ENCODE measurements at places on chromosomes 2 and 18. TPM values are rescaled to one million over a fixed set of nuclear protein-coding genes. Genes with fewer than 3 reads are reported as not detected.
A peak's percentile ranks its signal among the peaks of the same experiment; 100 is the strongest.

GRCh38 chr2:191790737-191791136, 56.2 kb downstream of the CAVIN2 start:
- H3K27me3 ChIP-seq: 0 out of 2 replicates have a peak, but pooled peaks cover 9% of the 10 kb centered on the region
- no peak overlapping the region for H3K4me3 ChIP-seq

GRCh38 chr2:73290049-73290839, 3.1 kb downstream of the EGR4 start:
- H3K4me3 ChIP-seq: no peak overlapping the region
- peaks cover 52% of the 10 kb centered on the region for H3K27me3 ChIP-seq
- H3K4me1 ChIP-seq: no peaks in the 10 kb centered on the region
- no peak overlapping the region for H3K27ac ChIP-seq

DNA sequence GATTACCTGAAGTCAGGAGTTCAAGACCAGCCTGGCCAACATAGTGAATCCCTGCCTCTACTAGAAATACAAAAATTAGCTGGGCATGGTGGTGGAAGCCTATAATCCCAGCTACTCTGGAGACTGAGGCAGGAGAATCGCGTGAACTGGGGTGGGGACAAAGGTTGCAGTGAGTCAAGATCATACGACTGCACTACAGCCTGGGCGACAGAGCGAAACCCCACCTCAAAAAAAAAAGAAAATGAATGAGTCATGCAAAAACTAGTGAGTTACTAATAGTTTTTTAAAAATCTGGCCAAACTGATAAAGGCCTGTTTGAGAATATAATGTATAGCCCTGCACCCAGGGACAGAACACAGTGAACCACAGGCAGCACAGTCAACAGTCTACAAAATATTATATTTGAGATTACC, 17.5 kb downstream of the AFG3L2 start:
- H3K27me3 ChIP-seq: no peaks in the 10 kb centered on the region
- no peak overlapping the region for H3K4me3 ChIP-seq
- no peak for DNase-seq
- no peak overlapping the region for H3K27ac ChIP-seq
- H3K36me3 ChIP-seq: peaks cover 64% of the 10 kb centered on the region

- H3K36me3 ChIP-seq: no peaks in the 10 kb centered on the region
- no peak overlapping the region for H3K4me3 ChIP-seq
- H3K27me3 ChIP-seq: peaks cover 63% of the 10 kb centered on the region
- no peak overlapping the region for H3K27ac ChIP-seq
- DNase-seq: no peak
- H3K4me1 ChIP-seq: no peaks in the 10 kb centered on the region
Observed at GRCh38 chr18:10289951-10290637, 164.3 kb upstream of the APCDD1 start.

DNA sequence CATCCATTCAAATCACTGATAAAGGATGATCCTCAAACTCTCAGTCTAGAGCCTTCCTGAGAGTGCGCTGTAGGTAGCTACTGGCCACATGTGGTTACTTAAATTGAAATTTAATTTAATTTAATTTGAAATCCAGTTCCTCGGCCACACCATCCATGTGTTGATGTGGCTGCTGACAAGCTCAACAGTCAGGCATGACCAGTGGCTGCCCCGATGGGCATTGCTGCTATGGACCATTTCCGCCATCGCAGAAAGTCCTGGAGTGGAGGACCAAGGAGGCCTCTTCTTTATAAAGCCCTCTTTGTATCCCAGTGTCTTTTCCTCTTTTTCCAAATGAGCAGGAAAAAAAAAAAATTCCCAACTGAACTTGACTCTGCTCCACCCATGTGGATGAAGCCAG, 100.6 kb downstream of the HDAC4 start:
- DNase-seq: no peak
- H3K4me1 ChIP-seq: no peaks in the 10 kb centered on the region
- H3K36me3 ChIP-seq: no peaks in the 10 kb centered on the region
- H3K27me3 ChIP-seq: no peaks in the 10 kb centered on the region
- H3K4me3 ChIP-seq: no peak overlapping the region

- no peak overlapping the region for H3K4me3 ChIP-seq
- H3K27me3 ChIP-seq: no peaks in the 10 kb centered on the region
- peaks cover 7% of the 10 kb centered on the region for H3K4me1 ChIP-seq
- no peak overlapping the region for H3K27ac ChIP-seq
- peak; percentile 45 for DNase-seq
- no peaks in the 10 kb centered on the region for H3K36me3 ChIP-seq
Observed at GRCh38 chr18:44090453-44090852, 590.2 kb upstream of the SETBP1 start.

DNA sequence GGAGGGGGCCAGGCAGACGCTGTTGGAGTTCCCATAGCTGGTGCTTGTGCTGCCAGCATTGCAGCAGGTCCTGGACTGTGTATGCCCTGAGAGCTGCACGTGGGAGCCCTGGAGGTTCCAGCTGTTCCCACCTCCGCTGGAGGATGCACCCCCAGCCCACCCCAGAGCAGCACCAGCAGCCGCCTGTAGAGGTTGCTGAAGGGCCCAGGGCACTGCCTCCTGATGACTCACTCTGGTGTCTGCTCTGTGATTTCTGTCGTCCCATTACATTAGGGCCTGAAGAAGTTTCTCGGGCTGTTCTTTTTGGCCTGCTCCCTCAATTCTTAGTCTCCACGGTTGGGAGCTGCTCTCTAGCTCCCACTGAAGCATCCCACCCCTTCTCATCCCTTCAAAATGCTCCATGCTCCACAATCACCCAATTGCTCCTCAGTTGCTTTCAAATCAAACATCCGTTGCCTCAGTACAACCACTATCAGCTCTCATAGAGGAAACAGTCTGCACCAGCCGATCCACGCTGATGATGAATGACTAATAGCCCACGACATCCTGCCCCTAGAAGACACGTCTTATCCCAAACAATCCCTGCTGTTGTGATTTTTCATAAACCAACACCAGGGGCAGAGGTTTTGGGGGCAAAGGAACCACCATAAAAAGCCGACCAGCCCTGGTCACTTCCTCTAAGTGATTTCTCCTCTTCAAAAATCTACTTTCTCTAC, 65.2 kb upstream of the RNF152 start:
- no peak overlapping the region for H3K4me3 ChIP-seq
- H3K27me3 ChIP-seq: no peaks in the 10 kb centered on the region
- no peak overlapping the region for H3K27ac ChIP-seq

- H3K4me3 ChIP-seq: no peak overlapping the region
- no peaks in the 10 kb centered on the region for H3K27me3 ChIP-seq
- H3K27ac ChIP-seq: no peak overlapping the region
- DNase-seq: no peak
- H3K36me3 ChIP-seq: peaks cover 34% of the 10 kb centered on the region
Observed at GRCh38 chr2:117921520-117921919, 92.3 kb downstream of the CCDC93 start.

- H3K4me3 ChIP-seq: no peak overlapping the region
- no peaks in the 10 kb centered on the region for H3K27me3 ChIP-seq
- H3K36me3 ChIP-seq: no peaks in the 10 kb centered on the region
- DNase-seq: no peak
Observed at GRCh38 chr2:43612944-43613343, 17.1 kb upstream of the THADA start.

DNA sequence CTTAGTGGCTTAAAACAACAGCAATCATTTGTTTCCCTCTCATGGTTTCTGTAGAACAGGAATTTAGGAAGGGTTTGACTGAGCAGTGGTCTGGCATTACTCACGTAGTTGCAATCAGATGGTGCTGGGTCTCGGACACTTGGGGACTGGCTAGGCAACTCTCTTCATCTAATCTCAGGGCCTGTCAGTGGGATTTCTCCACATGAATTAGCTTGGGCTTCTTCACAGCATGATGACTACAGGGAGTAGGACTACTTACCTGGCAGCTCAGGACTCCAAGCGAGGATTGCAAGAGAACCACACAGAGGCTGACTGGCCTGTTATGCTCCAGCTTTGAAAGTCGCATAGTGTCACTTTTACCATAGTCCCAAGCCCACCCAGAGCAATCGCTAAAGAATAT, 125.1 kb downstream of the TTC27 start:
- no peak for DNase-seq
- H3K4me1 ChIP-seq: peaks cover 6% of the 10 kb centered on the region
- no peaks in the 10 kb centered on the region for H3K27me3 ChIP-seq
- H3K27ac ChIP-seq: no peak overlapping the region

GRCh38 chr2:199756743-199757142, 94.2 kb downstream of the FTCDNL1 start:
- no peak overlapping the region for H3K4me3 ChIP-seq
- DNase-seq: no peak
- no peaks in the 10 kb centered on the region for H3K4me1 ChIP-seq
- no peak overlapping the region for H3K27ac ChIP-seq
- no peaks in the 10 kb centered on the region for H3K36me3 ChIP-seq

DNA sequence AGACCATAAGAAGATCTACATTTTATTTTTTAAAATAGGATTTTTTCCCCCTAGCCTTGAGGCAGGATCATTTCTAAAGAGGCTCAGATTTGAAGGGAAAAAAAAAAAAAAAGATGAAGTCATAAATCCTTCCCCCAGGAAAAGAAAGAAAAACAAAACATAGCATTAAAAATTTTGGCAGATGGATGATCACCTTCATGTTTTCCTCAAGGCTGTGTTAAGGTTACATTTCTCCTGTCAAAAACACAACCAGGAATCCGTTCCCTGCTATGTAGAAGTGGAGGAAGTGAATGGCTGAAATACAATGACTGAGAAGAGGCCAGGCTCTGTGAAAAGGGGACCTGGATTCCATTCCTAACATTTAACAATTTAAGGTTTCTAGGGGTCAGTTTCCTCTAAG, 56.2 kb downstream of the EPHA4 start:
- no peaks in the 10 kb centered on the region for H3K27me3 ChIP-seq
- no peak overlapping the region for H3K27ac ChIP-seq

DNA sequence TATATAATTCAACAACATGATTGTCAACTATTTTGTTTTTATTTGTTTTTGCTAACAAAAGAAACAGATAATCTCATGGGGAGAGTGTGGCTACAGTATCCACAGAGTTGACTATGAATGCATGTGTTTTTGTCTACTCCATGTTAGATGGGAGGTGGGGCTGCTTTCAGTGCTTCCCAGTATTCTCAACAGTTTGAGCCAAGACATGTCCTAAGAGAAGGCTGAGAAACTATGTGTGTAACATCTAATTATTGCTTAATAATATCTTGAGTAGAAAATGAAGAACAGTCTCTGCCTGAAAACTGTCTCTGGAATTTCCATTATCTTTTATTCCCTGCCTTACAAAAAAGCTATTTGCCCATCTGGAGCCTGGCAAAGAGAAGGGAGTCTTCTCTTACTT, 178.8 kb upstream of the MMADHC start:
- no peaks in the 10 kb centered on the region for H3K36me3 ChIP-seq
- no peak overlapping the region for H3K27ac ChIP-seq
- H3K4me1 ChIP-seq: peaks cover 50% of the 10 kb centered on the region
- DNase-seq: no peak

GRCh38 chr2:217459016-217459415, 543.8 kb downstream of the TNS1 start:
- H3K27ac ChIP-seq: no peak overlapping the region
- no peak for DNase-seq
- H3K4me1 ChIP-seq: no peaks in the 10 kb centered on the region
- no peaks in the 10 kb centered on the region for H3K27me3 ChIP-seq

- H3K27ac ChIP-seq: no peak overlapping the region
- H3K27me3 ChIP-seq: no peaks in the 10 kb centered on the region
- H3K4me3 ChIP-seq: no peak overlapping the region
- peak; percentile 22 for DNase-seq
- H3K4me1 ChIP-seq: no peaks in the 10 kb centered on the region
- H3K36me3 ChIP-seq: no peaks in the 10 kb centered on the region
Observed at GRCh38 chr2:63654959-63655358, 66.2 kb downstream of the MDH1 start.

DNA sequence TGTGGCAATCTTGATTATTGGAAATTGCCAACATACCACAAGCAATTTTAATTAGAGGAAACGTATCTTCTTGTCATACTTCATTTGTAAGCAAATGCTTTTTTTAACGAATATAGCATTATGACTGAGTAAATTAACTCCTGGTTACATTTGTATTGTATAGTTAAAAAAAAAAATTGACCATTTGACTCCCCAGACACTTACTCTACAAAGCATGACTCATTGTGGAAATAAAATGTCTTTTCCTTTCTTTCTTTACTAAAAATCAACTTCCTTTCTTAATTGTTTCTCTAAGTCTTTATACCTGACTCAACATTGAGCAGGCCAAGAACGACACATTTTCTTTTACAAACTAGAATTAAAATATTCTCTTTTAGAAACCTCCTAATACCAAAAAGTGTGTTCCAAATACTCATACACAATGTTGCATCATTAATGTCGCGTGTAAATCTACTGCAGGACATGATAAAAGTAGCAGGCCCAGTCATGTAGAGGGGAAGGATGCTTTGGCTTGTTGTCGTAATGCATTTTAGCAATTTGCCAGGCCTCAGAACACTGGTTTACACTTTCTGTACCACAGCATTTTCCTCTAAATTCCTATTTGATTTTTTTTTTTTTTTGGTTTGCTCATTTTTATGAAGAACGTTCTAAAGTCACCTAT, 349.6 kb upstream of the KCNH7 start:
- no peaks in the 10 kb centered on the region for H3K36me3 ChIP-seq
- H3K4me1 ChIP-seq: no peaks in the 10 kb centered on the region
- DNase-seq: no peak
- H3K4me3 ChIP-seq: no peak overlapping the region
- H3K27ac ChIP-seq: no peak overlapping the region

- H3K27me3 ChIP-seq: no peaks in the 10 kb centered on the region
- no peak for DNase-seq
- H3K27ac ChIP-seq: no peak overlapping the region
Observed at GRCh38 chr2:69007603-69008002, 5.4 kb upstream of the ANTXR1 start.

- H3K4me3 ChIP-seq: peak overlapping the region; percentile 36
- DNase-seq: peak; percentile 53
- H3K27ac ChIP-seq: peak overlapping the region; percentile 98
- no peaks in the 10 kb centered on the region for H3K36me3 ChIP-seq
Observed at GRCh38 chr2:234308073-234308812, 188.6 kb downstream of the ARL4C start.

Gene SLC4A3
- total RNA-seq: 11.6 TPM

Gene STRN
- total RNA-seq: 12.9 TPM

Gene CDH19
- total RNA-seq: 0.11 TPM

Gene SKOR2
- not detected for total RNA-seq

Gene FAM228A
- total RNA-seq: not detected

Gene CXCR1
- not detected for total RNA-seq

Gene KRCC1
- 6.7 TPM for total RNA-seq

Gene GYPC
- not detected for total RNA-seq

Measured in PC-3 (cell line).